EH (cell line): ENCODE measurements at places on chromosomes 5 and 9.

DNA sequence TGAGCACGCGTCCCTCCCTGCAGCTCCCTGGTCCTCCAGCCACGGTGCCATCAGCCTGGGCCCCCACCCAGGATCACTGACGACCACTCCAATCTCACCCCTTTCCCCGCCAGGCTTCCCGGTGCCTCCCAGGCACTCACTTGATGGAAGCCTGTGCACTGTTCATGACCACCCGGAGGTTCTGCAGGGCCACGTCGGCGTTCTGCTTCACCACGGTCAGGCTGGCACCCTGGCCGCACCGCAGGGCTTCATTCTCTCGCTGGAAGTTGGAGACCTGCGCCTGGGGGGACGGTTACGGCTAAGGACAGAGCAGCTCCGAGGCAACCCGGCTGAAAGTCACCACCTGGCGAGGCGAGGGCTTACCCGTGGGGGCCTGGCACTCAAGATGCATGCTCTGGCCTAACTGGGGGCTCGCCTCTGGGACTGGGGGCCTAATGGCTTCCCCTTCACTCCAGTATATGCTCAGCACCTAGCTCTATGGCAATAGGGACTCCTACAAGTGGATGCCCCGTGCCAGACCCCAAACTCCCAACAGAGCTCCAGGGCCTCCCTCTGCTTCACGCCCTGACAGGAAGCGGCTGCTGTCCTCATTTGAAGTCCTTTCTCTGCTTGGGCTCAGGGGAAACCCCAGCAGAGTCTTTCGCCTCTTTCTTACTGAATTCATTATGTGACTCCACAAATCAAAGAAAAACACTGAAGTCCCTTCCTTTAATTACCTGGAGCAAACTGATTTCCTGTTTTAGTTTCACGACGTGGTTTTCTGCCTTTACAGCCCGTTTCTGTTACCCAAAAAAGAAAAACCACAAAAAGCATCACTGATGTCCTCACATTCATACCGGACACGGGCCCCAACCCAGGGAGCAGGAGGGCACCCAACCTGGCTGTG lies 4.2 kb upstream of the SNAPC4 start:
- DNase-seq, result no peak

GRCh38 chr9:93945400-93946337 lies 9.5 kb downstream of the BARX1 start:
- DNase-seq, result no peak

DNA sequence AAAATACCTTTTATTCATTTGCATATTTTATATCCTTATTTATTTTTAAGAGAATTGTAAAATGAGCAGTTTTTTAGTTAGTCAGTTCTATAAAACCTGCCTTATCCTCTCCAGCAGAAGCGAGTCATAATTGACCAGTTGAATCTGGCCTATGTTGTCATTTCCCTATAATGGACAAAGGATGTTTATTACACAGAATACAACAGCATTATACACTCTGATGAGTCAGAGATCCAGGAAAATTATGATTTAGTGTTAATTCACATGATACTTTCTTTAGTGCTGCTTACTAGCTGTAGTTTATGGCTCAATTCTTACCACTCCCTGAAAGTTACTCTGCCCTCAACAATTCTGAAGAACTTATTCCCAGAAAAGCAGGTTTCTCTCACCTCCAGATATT lies 26.8 kb upstream of the LURAP1L start:
- DNase-seq, result peak; percentile 16

- DNase-seq, result peak; percentile 88
Measured at GRCh38 chr9:110650261-110650660, 18.3 kb upstream of the MUSK start.

GRCh38 chr9:100999906-101000544 lies 28.5 kb upstream of the PLPPR1 start:
- no peak for DNase-seq

DNA sequence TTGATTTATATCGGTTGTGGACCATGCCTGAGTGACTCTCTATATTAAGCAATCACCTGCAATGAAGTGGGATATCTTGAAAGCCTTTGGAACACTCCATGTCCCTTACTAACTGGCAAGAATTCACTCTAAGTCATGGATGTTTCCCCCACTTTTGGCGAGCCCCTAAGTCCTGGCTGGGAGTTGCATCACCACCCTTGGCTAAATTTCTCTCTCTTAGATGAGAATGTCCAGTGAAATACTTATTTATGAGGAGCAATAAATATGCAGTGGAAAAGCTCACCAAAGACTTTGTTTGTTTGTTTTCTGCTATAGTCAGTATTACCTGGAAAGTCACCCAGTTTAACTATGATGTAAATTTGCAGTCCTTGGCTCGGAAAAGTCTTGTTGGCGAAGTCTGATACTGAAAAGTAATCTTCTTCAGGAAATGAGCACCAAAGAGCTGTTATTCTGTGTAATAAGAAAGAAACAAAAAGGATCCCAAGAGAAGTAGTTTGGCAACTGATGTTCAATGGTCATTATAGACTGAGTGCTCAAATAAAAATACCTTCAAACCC lies 333.8 kb downstream of the DMRT2 start:
- DNase-seq, result no peak

- peak; percentile 19 for DNase-seq
Measured at GRCh38 chr5:10201223-10201868, 48.3 kb downstream of the ATPSCKMT start.

DNA sequence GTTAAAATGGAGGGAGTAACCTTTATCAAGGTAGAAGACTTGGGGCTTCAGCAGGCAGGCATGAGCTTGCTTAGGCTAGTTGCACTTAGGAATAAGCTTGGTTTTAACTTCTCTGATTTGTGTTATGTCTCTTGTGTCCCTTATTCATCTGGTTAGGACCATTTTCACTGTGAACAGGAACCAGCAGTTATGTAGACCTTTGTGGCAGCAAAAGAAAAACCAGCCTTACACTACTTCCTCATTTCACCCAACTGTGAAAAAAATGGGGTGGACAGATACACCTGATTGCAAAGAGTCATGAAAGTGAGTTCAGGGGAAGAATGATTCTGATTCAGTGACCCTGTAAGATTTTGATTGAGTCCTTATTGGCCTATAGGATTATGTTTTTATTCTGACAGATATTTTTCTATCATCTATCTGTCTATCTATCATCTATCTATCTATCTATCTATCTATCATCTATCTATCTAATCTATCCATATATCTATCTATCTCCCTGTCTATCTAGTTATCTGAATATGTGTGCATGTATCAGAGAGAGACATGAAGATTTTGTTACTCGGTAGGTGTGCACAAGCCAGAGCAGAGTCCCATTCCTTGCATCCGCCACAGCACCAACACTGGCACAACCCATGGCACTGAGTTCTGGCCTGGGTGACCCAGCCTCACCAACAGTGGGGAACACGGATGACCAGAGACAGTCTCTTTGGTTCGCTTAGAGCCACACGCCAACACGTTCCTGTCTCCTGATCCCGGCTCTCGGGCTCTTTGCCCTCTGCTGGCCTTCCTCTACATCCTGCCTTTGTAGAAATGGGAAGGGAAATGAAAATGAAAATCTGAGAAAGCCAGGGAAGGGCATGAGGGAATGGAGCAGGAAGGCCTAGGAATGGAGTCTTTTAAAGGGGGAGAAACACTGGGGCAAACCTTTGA lies 1.3 kb upstream of the ZNF366 start:
- no peak for DNase-seq

DNA sequence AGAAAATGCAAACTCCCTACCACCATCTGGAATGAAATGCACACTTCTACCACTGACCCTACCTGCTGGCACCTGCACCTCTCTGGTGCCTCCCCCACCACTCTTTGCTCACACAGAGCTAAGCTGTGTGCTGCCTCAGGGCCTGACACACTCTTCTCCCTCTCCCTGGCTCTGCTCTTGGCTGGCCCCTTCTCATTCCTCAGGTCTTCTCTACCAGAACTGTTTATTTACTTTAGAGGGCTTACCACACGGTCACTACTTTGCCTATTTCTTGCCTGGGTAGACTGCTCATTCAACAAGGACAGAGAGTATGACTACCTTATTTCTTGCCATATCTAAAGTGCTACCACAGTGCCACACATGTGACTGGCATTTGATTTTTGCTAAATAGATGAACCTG lies 3.3 kb downstream of the REEP5 start:
- DNase-seq, result peak; percentile 53

- no peak for DNase-seq
Measured at GRCh38 chr9:567128-567746, 274.3 kb upstream of the DMRT1 start.

GRCh38 chr5:129768735-129769134 lies 20.8 kb downstream of the MINAR2 start:
- DNase-seq, result no peak

DNA sequence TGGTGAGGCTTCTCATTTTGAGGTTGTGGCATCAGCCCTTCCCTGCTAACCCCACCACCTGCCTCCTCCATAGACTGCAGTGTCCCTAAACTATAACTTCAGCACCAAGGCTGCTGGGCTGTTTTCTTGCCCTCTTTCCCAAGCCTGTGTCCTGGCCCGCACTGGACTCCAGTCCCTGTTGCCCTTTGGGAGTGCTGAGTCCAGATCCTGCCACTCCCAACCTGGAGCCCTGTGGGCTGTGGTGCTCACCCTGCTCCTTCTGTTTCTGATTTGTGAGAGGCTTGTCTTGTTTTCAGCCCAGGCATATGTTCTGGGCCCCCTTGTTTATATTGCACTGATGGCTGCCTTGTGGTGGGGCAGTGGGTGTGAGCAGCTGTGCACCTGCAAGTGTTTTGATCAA lies 39.7 kb upstream of the RNU6ATAC start:
- DNase-seq, result no peak

DNA sequence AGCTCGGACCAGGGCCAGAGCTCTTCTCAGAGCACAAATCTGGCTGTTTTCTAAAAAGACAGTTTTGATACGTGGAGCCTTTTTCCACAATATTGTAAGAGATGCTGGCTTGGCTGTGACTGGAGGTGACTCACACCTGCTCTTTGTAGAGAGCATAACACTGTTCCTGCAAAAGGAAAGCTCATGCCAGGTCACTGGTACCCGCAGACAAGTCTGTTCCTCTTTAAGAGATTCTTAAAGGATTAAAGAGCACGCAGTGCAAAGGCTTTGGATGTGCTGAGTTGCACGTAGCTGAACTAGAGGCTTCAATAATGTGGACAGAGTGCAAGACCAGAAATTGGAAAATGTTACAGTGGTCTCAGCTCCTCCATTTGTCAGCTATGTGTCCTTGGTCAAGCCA lies 19.0 kb downstream of the ACTL7B start:
- DNase-seq, result peak; percentile 24

DNA sequence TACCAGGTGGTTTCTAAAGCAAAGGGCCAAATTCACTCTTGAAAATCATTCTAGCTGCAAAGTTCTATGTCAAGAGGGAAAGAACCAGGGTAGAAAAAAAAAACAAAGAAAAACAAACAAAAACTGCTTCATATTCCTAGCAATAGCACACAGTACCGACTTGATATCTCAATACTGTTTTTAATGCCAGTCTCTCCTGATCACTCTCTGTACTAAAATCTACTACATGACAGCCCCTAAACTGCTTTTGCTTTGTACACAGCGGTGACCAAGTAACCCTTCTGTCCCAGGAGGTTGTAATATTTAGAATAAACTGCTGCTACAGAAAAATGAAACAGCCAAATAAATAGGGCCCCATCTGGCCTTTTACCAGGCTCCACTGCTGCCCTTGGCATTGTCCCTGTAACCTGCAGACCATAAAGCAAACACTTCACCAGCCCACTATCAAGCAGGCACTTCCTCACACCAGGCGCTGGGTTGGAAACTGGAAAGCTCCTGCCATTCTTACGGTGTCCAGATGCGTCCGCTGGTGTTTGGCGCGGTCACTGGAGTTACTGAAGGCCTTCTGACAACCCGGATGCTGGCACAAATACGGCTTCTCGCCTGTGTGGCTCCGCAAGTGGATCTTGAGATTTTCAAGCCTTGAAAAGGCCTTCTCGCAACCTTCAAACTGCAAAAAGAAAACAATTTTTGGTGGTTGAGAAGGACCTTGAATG lies 363.2 kb downstream of the GLIS3 start:
- DNase-seq, result no peak

GRCh38 chr5:111532886-111533582 lies 20.7 kb upstream of the STARD4 start:
- peak; percentile 28 for DNase-seq

DNA sequence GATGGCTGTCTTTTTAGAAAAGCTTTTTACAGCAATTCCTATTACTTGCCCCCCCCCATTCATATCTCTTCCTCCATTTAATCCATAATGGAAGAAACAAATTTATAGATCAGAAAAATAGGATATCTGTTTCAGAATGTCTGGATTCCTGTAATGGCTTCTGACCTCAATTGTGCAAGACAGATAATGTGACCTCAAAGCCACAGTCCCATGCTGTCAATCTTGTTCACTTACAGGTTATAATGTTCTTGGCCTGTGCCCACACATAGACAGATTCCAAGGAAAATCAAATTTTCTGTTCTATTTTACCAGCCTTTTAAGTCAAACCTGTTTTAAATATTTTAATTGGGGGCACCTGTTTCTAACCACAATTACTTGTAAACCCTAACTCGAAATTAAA lies 143.4 kb downstream of the ENTREP1 start:
- no peak for DNase-seq

GRCh38 chr9:104992659-104993058 lies 64.7 kb upstream of the ABCA1 start:
- peak; percentile 79 for DNase-seq

DNA sequence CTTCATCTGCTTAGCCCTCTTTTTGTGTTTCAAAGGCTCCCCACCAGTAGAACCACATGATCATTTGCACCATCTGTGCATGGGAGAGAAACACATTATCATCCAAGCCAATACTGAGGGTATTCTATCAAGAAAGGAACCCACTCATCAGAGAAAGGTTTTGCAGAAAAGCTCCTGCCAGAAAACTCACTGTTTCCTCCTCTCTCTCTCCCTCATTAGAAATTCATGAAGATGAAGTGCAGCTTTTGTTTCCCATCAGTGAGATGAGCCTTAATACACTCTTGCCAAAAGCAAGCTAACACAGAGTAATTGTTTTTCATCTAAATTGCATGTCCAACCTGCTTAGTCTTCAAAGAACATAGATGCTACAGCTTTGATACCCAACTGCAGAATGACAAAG lies 142.4 kb upstream of the GRAMD2B start:
- no peak for DNase-seq

GRCh38 chr9:130128251-130128650 lies 44.0 kb upstream of the NCS1 start:
- DNase-seq, result peak; percentile 61

DNA sequence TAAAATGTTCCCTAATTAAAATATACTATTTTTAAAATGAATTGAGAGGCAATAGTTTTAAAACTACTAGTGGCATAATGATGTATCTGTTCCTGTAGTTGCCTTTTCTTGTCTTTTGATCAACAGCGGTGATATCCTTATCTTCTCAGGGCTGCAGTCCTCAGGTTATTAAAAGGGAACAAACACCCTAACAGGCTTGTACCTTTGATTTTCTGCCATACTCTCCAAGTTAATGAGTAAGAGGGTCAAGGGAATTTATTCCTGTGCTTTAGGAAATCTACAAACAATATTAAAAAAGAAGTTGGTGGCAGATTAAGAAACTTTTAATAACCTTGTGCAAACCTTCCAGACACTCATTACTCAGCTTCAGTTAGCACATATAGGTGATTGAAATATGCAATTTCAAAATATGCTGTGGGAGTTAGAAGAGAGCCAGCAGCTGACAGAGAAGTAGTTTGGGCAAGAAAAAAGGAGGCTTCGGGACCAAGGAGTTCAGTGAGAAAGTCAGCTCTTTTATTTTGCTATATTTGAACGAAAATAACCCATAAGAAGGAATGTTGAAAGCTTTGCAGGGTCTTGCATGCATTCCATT lies 81.0 kb upstream of the TLE4 start:
- DNase-seq, result no peak
